AG10803 (cell line): ENCODE measurements at places on chromosomes 1 and 21.

DNA sequence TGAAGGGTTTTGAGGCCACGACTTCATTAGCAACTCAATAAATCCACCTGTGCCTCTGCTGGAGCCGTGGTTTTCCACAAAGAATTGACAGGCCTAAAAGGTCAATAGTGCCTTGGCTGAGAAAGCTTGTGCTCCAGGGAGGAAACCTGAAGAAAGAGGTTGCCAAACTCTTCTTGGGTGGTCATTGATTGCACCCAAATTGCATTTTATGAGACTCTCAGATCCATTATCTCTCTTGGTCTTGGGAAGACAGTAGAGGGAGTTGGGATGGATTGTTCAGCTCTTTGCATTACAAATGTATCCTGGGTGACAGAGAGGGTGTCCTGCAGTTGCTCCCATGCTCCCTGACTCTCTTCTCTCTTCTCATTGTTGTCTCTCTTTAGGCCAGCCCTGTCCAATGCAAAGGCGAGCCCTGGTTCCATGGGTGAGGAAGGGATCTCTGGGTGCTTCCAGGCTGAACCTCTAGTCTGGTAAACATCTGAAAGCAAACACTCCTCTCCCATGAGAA is 46.1 kb upstream of the HTR1D start:
- DNase-seq, result no peak

DNA sequence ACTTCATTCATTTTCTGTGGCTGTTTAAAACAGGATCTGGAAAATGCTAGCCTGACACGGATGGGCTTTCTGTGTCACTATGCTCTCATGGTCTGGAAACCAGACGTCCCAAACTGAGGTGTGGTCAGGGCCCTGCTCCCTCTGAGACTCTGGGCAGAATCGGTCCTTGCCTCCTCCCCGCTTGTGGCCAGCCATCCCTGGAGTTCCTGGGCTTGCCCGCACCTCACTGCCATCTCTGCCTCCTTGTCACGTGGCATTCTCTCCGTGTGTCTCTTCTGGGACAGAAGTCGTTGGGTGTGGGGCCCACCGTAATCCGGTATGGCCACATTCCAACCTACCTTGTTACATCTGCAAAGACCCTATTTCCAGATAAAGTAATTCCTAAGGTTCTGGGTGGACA is 10.1 kb upstream of the ACTRT2 start:
- no peak for DNase-seq

DNA sequence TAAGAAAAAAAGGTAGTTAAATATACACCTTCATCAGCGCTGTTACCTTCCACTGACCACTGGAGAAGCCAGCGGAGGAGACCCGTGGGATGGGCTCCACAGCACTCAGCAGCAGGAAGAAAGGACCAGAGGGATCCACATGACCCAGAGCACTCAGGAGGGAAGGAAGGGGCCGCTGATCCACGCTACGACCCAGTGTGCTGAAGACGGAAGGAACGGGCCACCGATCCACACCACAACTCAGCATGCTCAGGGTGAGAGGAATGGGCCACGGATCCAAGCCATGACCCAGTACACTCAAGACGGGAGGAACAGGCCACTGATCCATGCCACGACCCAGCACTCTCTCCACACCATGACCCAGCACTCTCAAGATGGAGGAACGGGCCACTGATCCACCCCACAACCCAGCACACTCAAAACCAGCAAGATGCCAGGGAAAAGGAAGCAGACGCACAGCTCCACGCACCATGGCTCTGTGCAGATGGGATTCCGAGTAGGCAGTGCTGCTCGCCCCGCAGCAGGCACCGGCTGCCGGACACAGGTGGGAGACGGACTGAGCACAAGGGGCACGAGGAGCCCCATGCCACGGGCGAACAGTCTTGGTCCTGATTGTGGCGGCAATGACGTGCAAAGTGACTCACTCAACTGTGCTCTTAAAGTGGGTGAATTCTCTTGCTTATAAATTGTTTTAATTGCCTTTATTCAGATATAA is 8.7 kb downstream of the WRAP73 start:
- no peak for DNase-seq

- peak; percentile 13 for DNase-seq
Observed at GRCh38 chr21:41952568-41953248, 1.1 kb downstream of the C2CD2 start.

GRCh38 chr21:32240851-32241687 is 37.8 kb downstream of the MIS18A start:
- DNase-seq, result peak; percentile 55

- no peak for DNase-seq
Observed at GRCh38 chr1:223751696-223752095, 39.4 kb downstream of the CAPN2 start.

- DNase-seq, result peak; percentile 96
Observed at GRCh38 chr1:21334214-21335087, 44.2 kb upstream of the ECE1 start.

DNA sequence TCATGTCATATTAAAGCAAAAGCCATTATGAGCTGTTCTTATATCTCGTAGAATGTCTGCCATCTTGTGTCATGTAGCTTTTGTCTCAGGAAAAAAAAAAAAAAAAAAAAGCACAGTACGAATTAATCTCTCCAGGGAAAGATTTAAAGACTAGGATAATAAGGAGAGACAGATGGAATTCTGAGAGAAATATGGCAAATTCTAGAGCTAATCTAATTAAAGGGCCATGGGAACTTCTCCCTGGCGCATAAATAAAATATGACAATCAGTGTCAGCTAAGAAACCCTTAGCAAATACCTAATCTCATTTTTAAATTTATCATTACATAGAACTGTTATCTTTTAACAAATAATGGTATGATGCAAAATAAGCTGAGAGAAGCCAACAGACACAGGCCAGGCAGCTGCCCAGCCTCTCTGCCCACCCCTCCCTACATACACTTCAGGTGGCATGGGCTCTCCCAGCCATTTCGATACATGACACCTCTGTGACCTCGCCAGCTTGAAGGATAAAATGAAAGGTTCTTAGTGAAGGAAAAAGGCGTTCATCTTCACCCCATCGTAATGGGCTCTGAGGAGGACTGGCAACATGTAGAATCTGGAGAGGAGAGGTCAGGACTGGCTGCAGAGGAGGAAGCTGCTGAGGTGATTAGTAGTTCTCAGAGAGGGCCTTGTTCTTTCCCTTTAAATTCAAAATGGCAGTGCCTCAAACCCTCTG is 39.8 kb downstream of the DISC1 start:
- no peak for DNase-seq

DNA sequence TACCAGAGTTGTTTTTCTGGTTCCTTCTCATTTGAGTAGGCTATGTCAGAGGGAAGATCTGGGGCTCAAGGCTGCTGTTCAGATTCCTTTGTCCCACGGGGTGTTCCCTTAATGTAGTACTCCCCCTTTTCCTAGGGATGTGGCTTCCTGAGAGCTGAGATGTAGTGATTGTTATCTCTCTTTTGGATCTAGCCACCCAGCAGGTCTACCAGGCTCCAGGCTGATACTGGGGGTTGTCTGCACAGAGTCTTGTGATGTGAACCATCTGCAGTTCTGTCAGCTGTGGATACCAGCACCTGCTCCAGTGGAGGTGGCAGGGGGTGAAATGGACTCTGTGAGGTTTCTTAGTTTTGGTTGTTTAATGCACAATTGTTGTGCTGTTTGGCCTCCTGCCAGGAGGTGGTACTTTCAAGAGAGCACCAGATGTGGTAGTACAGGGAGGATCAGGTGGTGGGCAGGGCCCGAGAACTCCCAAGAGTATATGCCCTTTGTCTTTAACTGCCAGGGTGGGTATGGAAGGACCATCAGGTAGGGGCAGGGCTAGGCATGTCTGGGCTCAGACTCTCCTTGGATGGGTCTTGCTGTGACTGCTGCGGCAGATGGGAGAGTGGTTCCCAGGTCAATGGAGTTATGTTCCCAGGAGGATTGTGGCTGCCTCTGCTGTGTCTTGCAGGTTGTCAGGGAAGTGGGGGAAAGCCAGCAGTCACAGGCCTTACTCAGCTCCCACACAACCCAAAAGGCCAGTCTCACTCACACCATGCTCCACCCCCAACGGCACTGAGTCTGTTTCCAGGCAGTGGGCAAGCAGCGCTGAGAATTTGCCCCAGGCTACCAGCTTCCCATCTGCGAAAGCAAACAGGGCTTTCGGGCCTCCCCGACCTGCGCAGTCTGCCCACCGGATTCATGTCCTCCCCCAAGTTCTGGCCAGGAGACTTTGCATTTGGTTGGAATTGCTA is 64.2 kb downstream of the SERINC2 start:
- no peak for DNase-seq

GRCh38 chr1:103942029-103942428 is 192.3 kb downstream of the AMY1C start:
- DNase-seq, result no peak

- no peak for DNase-seq
Observed at GRCh38 chr1:10905841-10906655, 106.4 kb upstream of the TARDBP start.

- no peak for DNase-seq
Observed at GRCh38 chr21:24223624-24224023, 1383.7 kb downstream of the MRPL39 start.

GRCh38 chr21:42400525-42400924 is 3.2 kb upstream of the UBASH3A start:
- DNase-seq, result peak; percentile 3

DNA sequence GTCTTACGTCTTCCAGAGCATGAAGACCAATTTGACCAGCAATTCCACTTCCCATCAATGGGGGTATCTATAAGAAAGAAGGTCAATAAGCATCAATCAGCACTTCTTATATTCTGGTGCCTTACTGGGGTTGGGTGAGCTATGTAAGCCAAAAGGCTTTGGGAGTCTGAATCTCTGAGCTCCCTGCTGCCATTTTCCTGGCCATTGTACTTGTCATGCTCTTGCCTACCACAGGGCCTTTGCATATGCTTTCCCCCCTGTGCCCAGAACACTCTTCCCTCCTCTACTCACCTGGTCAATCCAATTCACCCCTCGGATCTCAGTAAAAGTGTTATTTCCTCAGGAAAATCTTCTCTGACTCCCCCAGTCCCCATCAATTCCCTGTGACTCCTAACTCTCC is 36.3 kb downstream of the C8B start:
- no peak for DNase-seq

DNA sequence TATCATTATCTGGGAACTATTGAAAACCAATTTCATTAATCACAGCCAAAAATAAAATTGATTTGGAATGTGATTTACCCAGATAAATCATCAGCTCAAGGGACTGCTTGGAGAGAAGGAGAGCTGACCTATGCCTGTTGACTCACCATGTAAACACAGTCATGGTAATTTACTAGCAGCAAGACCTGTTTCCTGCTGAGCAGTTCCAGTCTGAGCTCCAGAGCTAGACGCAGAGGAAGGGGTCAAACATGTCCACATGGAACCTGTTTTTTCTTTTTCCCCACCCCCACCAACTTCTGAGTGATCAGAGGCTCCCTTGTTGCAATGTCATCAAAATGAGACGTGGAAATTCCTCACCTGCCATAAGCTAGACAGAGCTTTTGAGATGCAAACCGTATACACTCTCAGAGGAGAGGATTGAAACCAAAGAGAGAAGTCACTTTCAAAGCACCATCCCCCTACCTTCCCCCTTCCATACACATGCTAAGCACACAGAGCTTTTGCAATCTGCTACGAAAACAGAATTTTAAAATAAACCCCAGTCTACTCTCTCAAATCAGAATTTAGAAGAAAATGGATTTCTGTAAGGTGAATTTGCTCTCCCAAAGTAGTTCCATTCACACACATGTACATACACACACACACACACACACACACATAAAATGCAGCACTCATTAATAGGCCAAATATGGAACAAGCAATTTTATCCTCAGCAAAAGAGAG is 55.9 kb upstream of the PTGFRN start:
- DNase-seq, result peak; percentile 71

DNA sequence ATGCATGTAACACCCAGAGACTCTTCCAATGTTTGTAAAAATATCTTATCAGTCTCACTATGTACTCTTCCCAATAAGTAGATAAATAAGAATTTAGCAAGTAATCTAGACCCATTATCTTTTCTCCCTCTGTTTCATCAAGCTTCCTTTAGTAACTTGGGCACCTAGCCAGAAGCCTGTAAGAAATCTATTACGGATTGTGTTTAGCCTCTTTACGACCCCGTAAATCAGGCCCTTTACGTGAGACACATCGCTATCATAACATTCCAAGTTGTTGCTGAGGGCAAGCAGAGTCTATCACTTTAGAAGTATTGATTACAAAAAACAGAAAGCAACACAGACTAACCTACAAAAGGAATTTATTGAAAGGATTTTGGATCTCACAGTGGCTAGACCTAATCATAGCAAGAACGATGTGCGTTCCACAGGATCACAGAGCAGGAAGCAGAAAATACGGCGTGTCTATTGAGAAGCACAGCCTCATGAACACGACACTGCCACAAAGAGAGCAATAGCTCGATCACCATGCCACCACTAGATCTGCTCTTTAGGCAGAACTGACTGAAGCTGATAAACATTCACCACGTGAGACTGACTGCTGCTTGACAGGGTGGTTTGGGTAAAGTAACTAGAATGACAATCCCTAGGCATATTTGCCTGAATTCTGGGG is 922.1 kb downstream of the AMY1C start:
- no peak for DNase-seq

DNA sequence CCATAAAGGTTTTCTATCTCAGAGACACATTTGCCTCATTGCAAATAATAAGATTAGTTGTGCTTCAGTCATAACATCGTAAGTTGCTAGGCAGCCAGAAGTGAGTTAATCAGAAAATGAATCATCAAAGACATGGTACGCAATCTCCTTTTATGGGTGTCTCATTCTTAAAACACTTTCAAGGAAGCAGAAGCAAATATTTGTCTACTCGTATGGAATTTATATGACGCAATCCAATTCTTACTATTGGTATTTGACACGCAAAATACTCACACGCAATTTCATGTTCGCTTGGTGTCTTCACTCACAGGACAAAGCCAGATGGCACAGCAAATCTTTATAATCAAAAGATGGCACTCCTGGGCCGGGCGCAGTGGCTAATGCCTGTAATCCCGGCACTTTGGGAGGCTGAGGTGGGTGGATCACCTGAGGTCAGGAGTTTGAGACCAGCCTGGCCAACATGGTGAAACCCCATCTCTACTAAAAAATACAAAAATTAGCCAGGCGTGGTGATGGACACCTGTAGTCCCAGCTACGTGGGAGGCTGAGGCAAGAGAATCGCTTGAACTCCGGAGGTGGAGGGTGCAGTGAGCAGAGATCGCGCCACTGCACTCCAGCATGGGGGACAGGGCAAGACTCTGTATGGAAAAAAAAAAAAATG is 56.4 kb downstream of the HLCS start:
- peak; percentile 99 for DNase-seq

DNA sequence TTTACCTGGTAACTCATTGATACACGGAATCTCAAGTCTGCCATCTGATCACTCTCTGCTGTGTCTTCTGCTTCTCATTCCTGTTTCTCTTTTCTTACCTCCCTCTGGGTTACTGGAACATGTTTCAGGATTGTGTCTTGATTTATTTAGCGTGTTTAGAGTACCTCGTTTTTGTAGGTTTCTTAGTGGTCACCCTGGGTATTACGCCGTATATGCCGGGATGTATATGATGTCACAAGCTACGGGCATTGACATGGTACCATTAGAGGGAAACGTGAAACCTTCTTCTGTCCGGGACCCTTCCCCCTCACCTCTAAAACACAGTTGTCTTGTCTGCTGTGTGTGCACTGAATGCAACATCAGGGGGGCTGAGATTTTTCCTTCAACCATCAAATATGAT is 2.8 kb downstream of the ACTRT2 start:
- no peak for DNase-seq

- DNase-seq, result peak; percentile 57
Observed at GRCh38 chr21:45129189-45129923, 55.0 kb downstream of the ADARB1 start.
